SJCRH30 (cell line): ENCODE measurements at places on chromosomes 6 and 20. TPM values are rescaled to one million over a fixed set of nuclear protein-coding genes. Genes with fewer than 3 reads are reported as not detected.
A peak's percentile ranks its signal among the peaks of the same experiment; 100 is the strongest.

The PKIB gene
- 7.4 and 10.0 TPM in 2 replicates for total RNA-seq

The SLC23A2 gene
- total RNA-seq, result 19.1 and 21.1 TPM in 2 replicates

The DNAH8 gene
- under 0.01 and 0.03 TPM in 2 replicates for total RNA-seq

The C2 gene
- total RNA-seq, result 1.2 and 1.5 TPM in 2 replicates

The OLIG3 gene
- total RNA-seq, result not detected in 2 replicates

The SLC22A7 gene
- not detected in 2 replicates for total RNA-seq

DNA sequence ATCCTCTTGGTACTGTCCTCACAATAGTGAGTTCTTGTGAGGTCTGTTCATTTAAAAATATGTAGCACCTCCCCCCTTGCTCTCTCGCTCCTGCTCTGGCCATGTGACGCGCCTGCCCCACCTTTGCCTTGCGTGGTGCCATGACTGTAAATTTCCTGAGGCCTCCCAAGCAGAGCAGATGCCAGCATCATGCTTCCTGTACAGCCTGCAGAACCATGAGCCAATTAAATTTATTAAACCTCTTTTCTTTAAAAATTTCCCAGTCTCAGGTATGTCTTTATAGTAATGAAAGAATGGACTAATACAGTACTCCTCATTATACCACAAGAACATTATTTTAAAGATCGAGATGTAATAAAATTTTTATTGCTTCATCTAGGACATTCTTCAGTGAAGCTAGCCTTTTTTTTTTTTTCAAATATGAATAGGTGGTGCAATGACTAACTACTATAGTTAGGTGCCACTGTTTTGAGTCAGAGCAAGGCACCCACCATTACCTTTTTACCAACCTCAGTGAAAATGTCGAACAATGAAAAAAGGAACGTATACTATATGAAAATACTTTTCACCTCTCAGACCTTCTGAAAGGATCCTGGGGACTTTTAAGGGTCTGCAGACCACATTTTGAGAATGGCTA, 191.1 kb upstream of the SGK1 start:
- no peak for DNase-seq

- DNase-seq, result peak; percentile 90
Measured at GRCh38 chr6:35048631-35049083, 92.5 kb downstream of the TCP11 start.

DNA sequence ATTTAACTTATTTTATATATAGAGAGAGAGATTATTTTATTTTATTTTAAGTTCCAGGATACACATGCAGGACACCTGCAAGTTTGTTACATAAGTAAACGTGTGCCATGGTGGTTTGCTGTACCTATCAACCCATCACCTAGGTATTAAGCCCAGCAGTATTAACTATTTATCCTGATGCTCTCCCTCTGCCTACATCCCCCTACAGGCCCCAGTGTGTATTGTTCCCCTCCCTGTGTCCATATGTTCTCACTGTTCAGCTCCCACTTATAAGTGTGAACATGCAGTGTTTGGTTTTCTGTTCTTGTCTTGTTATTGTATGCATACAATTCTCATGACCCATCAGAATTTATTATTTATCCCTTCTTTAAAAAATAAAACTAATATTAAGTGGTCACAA, 34.6 kb downstream of the FKBP1C start:
- no peak for DNase-seq

GRCh38 chr20:48544402-48545339, 283.1 kb downstream of the PREX1 start:
- DNase-seq, result peak; percentile 75

- DNase-seq, result no peak
Measured at GRCh38 chr6:154907291-154907690, 87.8 kb upstream of the TIAM2 start.

- no peak for DNase-seq
Measured at GRCh38 chr6:126182650-126183311, 157.1 kb upstream of the CENPW start.

DNA sequence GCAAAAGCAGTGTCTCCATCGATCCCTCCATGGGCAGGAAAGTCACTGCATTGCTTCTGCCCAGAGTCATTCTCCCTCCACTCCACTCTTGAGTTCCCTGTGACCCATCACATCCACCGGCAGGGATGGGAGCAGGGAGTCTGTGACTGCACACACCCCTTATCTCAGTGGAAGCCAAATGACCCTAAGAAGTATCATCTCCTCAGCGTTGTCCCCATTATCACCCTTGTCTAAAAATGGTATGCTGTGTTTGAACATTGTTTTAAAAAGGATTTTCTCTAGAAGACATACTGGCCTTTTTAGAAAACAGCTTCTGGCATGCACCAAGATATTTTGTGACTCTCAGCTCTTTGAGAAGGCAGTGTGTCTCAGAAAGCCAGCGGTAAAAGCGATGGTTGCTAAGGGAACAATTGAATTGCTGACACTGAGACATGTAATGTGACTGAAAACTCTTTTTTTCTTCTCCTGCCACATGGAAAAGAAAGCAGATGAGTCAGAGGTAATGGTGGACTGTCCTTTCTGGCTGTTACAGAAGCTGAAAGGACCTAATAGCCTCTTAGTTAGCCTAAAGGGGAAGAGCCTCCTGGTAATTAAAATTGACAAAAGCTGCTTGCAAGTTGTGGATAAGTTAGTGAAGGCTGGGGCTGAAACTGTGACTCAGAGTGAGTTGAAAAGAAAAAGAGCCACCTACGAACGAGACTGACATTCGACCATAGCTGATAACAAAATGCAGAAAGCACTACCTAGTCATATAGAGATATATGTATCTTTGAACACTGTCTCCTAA, 120.5 kb downstream of the MAP3K7 start:
- no peak for DNase-seq

- DNase-seq, result no peak
Measured at GRCh38 chr6:98941319-98941718, 6.4 kb downstream of the FBXL4 start.

- no peak for DNase-seq
Measured at GRCh38 chr6:29447670-29448069, 8.6 kb downstream of the OR10C1 start.
